Fibroblast of skin of left quadriceps (primary cell): ENCODE measurements at places on chromosomes 3 and 15.

DNA sequence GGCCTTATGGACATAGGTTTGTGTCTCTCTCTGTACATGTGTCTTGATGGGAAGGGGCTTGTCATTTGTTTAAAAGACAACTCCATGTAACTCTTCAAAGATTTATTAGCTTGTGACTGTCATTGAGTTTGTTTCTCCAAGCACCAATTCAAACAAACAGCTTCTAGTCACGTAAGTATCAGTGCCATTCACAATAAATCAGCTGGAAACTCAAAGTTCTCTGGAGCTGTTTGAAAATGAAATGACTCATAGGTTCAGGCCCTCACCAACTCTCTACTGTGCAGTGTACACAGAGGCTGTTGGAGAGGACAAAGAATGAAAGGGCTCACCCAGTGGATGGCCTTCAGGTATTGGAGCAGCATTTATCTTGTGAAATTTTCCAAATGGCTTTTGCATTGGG lies 476.3 kb downstream of the AGBL1 start:
- DNase-seq, result no peak

DNA sequence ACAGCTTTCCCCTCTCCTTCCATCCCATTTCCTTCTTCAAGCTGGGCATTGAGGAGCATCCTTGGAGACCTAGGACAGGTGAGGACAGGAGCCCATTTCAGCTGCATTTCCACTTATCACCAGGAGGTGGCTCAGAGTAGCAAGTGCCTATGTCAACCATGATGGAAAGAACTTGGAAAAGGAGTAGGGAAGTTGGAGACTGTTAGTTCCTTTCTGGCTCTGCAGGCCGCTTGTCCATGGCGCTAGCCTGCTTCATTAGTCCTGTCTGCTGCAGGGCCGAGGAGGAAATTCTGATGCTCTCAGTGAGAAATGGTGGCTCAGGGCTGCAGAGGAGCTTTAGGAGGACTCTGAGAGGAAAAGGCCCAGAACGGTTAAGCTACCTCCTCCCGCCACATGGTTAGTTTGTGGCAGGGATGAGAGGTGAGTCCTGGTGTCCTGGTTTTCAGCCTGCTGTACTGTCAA lies 7.0 kb upstream of the CD276 start:
- peak; percentile 36 for DNase-seq

- no peak for DNase-seq
Observed at GRCh38 chr15:100786901-100787566, 92.6 kb upstream of the ALDH1A3 start.

GRCh38 chr15:70932397-70932796 lies 39.8 kb downstream of the LRRC49 start:
- no peak for DNase-seq

DNA sequence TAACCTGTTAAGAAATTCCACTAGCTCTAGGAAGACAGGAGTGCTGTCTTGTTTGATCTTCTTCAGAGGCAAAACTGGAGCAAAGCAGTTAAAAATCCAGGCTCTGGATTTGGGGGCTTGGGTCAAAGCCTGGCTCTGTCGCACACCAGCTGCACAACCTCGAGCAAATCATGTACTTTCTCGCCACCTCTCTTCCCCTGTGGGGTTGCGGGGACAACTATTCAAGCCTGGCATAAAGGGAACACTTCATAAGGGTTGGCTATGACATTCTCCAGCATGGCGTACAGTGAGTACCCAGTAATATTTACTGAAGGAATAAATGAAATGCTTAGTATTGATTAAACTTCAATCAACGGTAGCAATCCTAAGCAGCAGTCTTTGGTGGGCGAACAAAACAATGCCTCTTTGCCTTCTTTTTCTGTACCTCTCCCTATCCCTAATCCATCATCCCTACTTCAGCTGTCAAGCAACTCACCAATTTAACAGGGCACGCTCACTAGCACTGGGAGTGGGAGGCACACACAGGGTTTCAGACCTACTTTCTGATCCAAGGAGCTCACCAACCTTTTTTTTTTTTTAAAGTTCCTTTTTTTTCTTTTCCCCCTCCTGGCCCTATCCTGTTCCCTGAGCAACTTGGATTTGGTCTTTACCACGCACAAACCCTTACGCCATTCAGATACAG lies 33.0 kb downstream of the GNB5 start:
- DNase-seq, result no peak

GRCh38 chr3:132504375-132504933 lies 87.2 kb downstream of the DNAJC13 start:
- DNase-seq, result no peak

DNA sequence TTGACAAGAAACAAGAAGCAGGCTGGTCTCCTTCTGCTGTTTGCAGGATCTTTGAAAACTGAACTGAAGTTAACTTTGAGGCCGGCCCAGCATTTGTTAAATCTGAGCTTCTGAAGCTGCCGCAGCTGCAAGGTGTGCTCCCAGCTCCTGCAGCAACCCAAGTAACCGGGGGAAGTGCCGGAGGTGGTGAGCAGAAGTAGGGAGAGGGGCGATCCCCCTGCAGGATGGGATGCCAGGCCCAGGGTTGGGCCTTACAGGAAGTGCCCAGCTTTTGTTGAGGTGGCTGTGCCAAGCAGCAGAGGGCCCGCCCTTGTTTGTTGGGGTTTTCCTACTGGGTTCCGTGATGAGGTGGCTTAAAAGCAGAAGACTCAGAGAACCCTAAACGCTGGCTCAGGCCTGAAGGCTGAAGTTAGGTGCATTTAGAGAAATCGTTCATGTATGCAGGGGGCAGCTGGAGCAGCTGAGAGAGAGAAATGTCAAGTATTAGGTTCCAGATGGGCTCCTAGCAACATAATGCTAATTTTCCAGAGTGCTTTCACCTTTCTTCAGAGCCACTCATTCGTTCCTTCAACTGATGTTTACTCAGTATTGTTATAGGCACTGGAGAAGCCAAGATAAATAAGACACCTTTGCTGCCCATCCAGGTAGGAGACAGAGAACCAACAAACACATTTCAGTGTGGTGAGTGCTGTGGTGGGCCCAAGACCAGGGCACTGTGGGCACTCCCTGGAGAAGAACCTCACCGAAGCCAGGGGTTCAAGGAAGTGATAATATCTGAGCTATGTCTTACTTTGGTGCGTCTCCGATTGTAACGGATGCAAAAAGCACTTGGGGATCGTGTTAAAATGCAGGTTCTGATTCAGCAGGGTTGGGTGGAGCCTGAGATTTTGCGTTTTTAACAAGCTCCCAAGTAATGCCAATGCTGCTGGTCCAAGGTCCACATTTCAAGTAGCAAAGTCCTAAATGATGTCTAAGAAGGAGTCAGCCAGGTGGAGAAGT lies 42.2 kb upstream of the PLCL2 start:
- no peak for DNase-seq

- no peak for DNase-seq
Observed at GRCh38 chr3:98528474-98529346, 3.1 kb upstream of the GPR15 start.

- DNase-seq, result no peak
Observed at GRCh38 chr3:13362551-13362950, 57.6 kb downstream of the NUP210 start.

- DNase-seq, result no peak
Observed at GRCh38 chr3:30353711-30354467, 252.5 kb upstream of the TGFBR2 start.

DNA sequence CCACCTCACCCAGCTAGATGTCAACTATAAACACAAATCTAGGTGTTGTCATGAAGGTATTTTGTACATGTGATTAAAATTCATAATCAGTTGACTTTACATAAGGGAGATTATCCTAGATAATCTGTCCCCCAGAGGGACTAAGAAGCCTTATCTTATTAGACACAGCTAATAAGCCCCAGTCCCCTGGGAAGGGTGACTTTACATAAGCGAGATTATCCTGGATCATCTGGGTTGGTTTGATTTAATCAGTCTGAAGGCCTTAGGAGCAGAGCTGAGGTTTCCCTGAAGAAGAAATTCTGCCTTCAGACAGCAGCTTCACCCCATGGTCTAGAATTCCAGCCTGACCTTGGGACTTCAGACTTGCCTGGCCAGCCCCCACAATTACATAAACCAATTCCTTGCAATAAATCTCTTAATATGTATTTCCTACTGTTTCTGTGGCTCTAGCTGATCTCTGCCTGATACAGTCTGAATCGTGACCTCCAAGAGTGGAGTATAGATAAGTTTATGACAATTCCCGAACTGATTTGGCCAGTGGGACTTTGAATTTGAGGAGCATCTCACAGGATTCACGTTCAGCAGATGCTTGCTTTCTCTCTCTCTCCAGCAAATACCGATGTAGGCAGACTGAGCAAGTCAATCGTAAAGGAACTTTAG lies 66.5 kb downstream of the MRPL46 start:
- DNase-seq, result no peak

DNA sequence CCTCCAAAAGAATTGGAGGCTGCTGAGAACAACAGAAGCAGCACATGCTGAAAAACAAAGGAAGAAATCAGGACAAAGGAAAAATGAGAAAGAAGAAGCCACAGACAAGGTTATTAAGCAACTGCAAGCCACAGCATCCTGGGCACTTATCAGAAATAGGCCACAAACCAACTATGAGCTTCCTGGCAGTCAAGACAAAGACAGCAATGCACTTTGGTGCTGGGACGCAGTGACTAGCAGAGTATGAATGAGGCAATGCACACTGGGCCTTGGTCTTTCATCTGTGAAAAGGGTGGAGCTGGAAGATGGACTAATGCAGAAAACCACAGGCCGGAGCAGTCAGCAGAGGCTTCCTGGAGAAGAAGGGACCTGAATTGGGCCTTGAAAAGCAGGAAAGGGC lies 56.0 kb upstream of the LINGO1 start:
- no peak for DNase-seq

DNA sequence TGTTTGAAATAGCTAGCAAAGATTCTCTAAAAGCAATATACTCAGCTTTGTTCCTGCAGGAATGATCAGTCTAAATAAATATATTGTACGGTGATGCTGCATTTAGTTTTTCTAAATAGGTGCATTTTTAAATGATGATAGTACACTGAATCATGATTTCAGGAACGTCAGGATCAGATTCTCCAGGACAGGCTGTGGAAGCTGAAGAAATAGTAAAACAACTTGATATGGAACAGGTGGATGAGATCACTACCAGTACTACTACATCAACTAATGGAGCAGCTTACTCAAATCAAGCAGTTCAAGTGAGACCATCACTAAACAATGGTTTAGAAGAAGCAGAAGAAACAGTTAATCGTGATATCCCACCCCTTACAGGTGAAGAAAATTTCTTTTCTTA lies 46.3 kb upstream of the EIF3J start:
- DNase-seq, result no peak

DNA sequence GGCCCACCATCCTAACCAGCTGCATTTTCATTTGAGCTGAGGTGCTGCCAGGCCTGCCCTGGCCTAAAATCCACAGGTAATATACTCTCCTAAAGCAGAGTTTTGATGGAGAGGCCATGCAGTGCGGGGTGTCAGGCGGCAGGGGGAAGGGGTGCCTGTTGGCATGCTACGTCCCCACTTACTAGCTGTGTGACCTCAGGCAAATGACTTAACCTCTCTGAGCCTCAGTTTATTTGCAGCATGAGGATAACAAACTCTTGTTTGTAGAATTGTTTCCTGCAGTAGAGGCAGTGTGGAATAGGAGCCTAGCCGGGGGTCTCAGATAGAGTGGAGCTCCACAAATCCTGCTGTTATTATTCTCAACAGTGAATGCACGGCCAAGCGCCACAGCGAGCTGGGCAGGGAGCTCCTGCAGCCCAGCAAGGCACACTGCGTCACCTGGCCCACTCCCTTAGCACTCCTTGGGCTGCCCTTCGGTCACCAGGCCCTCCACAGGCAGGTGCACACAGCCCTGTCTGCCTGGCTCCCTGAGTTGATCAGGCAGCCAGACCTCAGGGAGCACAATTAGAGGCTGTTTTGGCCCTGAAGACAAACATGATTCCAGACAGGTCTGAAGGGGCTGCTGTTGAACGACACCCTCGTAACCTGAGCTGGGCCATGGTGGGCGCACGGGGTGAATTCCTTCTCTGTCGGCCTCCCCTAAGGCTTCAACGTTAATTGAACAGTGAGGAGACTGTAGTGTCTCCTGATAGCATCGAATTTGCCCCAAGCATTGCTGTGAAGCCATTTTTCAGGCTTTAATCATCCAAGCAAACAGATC lies 248.8 kb upstream of the LYSMD4 start:
- DNase-seq, result no peak

GRCh38 chr3:12372741-12373280 lies 83.9 kb downstream of the PPARG start:
- no peak for DNase-seq

- DNase-seq, result no peak
Observed at GRCh38 chr3:60514085-60514649, 737.1 kb downstream of the FHIT start.

- no peak for DNase-seq
Observed at GRCh38 chr3:58637509-58637908, 29.1 kb downstream of the FAM3D start.

DNA sequence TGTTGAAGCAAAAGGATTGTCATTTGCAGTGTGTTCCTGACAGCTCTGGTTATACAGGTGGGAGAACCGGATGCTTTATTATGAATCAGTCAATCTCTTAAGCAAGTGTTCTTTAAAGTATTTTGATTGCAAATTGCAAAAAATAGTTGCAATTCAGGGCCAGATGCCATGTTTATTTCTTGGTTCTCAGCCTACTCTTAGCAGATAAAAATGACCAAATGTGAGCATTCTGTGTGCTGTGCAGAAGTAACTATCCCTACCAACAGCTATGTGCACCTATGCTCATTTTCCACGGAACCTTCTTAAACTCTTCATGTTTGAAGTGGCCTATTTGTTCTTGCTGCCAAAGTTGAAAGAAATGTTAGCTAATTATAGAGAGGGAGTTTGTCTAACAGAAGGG lies 262.3 kb upstream of the RASGRP1 start:
- no peak for DNase-seq

- DNase-seq, result no peak
Observed at GRCh38 chr3:50211930-50212329, 6.9 kb downstream of the SLC38A3 start.

- DNase-seq, result no peak
Observed at GRCh38 chr3:38255627-38256026, 10.0 kb upstream of the SLC22A13 start.

- DNase-seq, result no peak
Observed at GRCh38 chr3:38365469-38366062, 19.0 kb downstream of the XYLB start.

GRCh38 chr15:40368719-40369473 lies 10.9 kb downstream of the DISP2 start:
- DNase-seq, result no peak

- DNase-seq, result peak; percentile 95
Observed at GRCh38 chr3:54870423-54870822, 57.4 kb downstream of the LRTM1 start.

DNA sequence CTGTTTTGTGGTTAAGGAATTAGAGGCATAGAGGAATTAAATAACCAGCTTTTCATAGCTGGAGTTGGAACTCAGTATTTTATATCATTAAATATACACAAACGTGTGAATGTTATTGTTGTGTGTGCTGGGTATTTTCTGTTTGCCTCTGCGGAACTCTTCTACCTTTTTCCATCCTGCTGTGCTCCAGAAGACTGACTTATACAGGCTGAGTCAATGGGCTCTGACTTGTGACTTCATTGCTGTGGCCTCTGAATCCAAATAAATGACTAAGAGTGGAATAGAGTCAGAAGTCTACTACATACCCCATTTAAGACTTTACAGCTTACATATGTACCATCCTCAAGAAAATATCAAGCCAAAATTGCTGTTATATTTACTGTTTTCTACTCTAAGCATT lies 17.6 kb downstream of the ARIH1 start:
- DNase-seq, result no peak
